ENCODE measurements at places on chromosomes 2 and 18.

DNA sequence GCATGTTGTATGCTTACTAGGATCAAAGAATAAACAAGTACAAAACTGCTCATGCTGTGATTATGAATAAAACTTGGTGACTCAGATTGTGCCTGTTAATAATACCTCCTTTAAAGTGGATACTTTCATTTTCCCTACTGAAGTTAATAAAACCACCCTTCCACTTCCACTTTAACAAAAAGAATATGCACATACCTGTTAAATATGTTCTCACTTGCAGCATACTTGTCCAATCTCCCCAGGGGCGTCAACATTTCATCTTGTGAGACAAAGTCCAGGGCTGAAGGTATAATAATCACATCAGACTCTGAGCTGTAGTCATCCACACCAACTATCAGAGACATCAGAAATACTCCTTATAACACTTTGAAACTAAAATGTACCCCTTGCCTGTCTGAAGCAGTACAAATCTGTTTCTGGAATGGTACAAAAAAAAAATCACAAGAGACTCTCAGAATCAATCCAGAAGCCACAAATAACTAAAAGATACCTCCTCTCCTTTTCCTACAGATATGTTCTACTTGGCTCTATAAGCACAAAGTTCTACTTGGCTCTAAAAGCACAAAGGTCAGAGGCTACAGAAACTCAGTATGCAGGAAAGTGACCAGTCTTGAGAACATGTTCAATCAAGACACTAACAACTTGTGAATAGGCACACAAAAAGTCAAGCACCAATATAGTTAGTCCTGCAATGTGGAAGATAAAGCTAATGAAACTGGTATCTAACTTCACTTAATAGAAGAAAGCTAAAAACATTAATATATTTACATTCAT, 19.3 kb downstream of the PPP4R1 start:
- DNase-seq = no peak

GRCh38 chr2:133561045-133561852, 7.0 kb downstream of the NCKAP5 start:
- DNase-seq = no peak

- DNase-seq = no peak
Measured at GRCh38 chr18:34659579-34660517, 50.2 kb upstream of the DTNA start.

DNA sequence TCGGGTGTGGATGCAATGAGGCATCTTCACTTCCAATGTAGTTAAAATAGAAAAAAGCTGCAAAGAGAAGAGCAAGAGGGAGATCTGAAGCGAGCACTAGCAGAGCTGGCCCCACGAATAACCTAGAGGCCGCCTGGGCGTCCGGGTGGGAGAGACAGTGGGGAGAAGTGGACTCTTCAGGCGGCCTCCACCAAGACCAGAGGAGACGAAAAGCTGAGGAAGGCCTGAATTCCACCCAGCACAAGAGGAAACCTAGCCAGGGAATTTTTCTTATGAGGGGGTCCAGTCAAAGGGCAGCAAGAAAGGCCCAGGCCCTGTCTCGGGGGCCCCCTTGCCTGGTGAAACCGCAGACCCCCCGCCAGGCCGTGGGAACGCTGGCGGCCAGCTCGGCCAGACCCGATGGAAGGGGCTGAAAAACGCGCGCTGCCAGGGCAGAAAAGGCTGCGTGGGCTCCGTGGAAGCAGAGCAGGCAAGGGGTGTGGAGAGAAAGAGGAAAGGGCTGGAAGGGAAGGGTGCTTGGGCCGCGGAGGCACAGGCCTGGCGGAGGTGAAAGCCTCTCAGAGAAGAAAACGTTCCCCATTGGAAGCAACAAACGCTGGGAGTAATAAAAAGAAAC, 69.2 kb downstream of the KCTD1 start:
- DNase-seq = no peak

DNA sequence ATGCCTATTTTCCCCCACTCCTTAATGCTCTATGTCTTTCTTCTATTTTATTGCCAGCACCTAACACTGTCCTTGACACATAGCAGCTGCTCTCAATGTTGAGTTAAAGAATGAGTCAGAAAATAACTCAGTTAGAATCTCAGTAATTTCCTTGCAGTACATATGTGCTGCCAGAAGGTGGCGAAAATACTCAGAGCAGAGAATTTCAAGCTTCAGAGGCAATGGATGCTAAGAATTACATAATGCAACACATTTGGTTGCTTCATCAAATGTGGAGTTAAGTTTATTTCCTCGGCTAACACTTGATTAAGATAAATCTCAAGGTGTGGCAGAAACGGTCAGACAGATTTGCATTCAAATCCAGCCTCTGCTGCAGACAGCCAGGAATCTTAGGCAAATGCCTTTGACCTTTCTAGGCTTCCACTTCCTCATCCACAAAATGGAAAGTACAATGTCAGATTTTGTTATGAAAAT, 105.6 kb downstream of the VSNL1 start:
- no peak for DNase-seq

DNA sequence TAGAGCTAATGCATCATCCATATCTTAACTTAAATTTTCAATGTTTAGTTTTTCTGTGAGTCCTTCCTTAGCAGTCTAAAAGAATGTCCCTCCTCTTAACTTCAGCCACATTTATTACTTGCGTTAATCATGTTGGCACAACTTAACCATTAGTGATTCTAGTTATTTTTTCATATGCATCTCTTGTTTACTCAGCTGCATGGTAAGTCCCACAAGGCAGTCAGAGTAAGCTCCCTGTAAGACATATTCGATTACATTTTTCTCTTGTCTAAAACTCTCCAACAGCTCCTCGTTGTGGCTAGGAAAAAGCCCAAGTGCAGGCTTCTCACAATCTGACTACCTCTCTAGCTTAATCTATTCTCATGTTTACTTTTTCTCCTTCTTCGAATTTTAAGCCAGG, 2045.3 kb upstream of the PIK3C3 start:
- DNase-seq = no peak

DNA sequence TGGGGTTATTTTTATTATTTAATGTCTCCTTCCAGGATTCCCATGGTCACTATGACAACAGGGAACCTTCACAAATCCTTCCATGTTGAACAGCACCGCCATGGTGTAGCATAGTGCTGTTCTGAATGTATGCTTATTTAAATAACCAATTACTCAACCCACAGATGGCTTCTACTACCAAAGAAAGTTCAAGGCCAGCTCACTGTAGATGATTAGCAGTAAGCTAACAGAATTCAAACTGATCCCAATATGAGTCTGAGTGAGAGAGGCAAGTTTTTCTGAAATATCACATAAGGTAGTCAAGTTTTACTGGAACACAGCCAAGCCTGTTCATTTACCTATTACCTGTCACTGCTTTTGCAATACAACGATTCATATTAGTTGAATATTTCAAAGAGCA, 51.2 kb downstream of the CLASP1 start:
- no peak for DNase-seq

DNA sequence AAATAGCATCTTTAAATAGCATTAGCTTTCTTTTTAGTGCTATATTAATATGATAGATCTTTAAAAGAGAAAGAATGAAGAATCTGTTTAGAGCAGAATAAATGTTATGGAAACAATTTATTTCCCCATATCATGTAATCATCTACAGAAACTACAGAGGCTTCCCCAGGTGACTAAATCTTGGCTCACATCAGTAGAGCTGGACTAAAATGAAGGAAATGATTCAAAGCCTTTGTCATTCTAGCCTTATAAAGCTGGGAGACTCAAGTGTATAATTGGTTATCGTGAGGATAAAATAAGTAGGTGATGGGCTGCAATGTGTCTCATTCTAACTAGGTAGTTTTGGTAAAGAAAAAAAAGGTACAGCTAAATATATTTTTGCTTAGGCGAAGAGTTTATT, 83.2 kb upstream of the UNC80 start:
- no peak for DNase-seq

DNA sequence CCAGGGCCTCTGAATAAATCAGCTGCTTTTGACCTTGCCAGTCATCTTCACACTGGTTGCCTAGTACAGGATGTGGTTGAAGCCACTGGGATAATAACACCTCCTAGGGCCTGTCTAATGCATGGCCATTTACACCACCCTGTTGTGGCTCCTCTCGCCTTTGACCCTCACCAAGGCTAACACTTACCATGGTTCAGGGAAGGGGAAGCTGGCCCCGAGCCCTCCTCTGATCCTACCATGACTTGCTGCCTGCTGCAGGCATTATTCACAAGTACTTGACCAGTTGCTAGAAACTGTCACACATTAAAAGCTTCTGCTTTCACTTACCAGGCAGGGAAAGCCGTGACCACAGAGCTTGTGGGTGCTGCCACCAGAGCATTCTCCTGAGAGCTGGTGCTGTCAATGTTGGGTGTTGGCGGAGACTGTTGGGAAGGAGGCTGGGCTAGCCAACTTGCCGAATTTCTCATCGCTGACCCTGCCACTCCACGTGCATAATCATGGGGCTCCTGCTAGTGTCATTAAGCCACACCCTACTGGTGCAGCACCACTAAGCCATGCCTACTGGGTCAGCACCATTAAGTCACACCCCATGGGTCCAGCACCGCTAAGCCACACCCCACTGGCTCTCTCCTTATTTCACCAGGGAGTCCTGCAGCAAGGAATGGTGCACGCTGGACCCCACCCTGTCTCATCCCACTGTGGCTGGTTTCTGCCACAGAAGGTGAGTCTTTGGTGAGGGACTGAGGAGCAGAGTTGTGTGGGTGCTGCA, 47.0 kb upstream of the TTC39C start:
- no peak for DNase-seq

DNA sequence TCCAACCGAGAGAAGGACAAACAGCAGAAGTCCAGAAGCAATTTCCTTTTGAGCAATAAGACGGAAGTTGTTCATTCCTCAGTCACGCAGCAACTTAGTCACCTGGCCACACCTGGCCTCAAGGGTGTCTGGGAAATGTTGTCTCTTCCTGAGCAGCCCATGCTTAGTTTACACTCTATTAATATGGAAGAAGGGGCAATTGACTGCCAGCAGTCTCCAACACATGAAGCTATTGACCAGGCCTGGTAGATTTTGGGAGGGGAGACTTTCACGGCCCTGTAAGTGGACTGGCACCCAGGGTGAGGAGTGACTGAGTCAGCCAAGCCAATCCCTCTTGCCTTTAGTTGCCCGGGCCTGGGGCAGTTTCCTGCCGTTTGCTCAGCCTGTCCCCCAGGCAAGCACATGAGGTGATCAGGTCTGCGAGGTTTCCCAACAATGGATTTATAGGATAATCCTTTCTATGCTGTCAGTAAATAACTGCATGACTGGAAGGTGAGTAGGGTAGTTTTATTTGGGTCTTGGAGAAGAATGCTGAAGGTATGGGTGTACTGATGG, 43.8 kb upstream of the PPP4R1 start:
- DNase-seq = no peak

- no peak for DNase-seq
Measured at GRCh38 chr2:216918088-216918680, 58.3 kb upstream of the TNP1 start.

GRCh38 chr2:88195246-88195645, 25.1 kb downstream of the THNSL2 start:
- no peak for DNase-seq

GRCh38 chr18:36330435-36331052, 33.0 kb downstream of the FHOD3 start:
- no peak for DNase-seq

DNA sequence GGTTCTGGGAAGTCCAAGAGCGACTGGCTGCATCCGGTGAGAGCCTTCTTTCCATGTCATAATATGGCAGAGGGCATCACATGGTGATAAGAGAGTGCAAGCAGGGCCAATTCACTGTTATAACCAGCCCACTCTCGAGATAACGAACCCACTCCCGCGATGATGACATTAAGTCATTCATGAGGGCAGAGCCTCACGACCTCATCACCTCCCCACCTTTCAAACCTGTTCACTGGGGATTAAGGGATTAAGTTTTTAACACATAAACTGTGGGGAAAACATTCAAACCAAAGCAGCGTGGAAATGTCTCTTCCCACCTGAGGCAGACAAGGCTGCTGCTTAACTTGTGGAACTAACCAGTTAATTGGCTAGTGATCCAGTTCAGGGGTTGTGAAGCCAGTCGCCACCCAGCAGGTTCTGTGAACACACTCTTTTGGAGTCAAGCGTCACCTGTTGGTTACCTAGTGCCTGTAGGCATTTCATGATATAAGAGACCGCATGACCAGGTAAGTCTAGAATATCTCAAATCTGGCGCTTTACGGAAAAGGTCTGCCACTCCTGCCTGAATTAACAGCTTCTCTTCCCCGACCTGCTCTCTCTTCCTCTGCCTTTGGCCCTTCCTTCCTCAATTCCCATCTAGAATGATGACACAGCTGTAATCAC, 54.3 kb downstream of the EDAR start:
- DNase-seq = no peak

DNA sequence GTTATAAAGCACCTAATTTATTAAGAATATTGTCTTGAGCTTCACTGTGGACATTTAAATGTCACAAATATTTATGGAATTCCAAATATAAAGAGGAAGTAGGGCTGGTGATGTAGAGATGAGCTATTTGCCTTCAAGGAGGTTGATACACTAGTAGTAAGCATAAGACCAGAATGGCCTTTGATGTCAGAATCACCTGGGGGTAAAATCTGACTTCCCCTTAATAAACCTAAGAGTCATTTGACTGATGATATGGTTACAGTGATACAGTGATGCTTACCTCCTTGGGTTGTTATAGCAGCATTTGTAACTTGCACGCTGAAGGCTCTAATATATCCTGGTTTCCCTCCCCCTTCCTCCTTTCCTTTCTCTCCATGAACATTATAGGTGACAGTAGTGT, 143.7 kb downstream of the CERS6 start:
- no peak for DNase-seq
